Epithelial cell of proximal tubule (primary cell): ENCODE measurements at places on chromosomes 2 and 18. TPM values are rescaled to one million over a fixed set of nuclear protein-coding genes. Genes with fewer than 3 reads are reported as not detected.

The PTPRN gene
- total RNA-seq: 0.75 and 1.0 TPM in 2 replicates

The TIA1 gene
- total RNA-seq: 41.4 and 58.0 TPM in 2 replicates

The HOXD12 gene
- total RNA-seq: not detected in 2 replicates

The CERKL gene
- 0.14 and 0.40 TPM in 2 replicates for total RNA-seq

The MAP2 gene
- 4.0 and 12.2 TPM in 2 replicates for total RNA-seq

The TMEFF2 gene
- total RNA-seq: not detected in 2 replicates

The LRP1B gene
- total RNA-seq: 0.07 and 0.12 TPM in 2 replicates

The POTEJ gene
- not detected in 2 replicates for total RNA-seq

- no peak for DNase-seq
Observed at GRCh38 chr2:238120463-238121298, 17.8 kb upstream of the KLHL30 start.

- DNase-seq: no peak
Observed at GRCh38 chr2:117086943-117087250, 727.6 kb upstream of the DDX18 start.

DNA sequence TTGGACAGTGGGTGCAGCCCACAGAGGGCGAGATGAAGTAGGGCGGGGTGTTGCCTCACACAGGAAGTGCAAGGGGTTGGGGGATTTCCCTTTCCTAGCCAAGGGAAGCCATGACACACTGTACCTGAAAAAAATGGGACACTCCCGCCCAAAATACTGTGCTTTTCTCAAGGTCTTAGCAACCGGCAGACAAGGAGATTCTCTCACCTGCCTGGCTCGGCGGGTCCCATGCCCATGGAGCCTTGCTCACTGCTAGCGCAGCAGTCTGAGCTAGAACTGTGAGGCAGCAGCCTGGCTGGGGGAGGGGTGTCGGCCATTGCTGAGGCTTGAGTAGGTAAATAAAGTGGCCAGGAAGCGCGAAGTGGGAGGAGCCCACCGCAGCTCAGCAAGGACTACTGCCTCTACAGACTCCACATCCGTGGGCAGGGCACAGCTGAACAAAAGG is 244.7 kb downstream of the NBAS start:
- DNase-seq: no peak

DNA sequence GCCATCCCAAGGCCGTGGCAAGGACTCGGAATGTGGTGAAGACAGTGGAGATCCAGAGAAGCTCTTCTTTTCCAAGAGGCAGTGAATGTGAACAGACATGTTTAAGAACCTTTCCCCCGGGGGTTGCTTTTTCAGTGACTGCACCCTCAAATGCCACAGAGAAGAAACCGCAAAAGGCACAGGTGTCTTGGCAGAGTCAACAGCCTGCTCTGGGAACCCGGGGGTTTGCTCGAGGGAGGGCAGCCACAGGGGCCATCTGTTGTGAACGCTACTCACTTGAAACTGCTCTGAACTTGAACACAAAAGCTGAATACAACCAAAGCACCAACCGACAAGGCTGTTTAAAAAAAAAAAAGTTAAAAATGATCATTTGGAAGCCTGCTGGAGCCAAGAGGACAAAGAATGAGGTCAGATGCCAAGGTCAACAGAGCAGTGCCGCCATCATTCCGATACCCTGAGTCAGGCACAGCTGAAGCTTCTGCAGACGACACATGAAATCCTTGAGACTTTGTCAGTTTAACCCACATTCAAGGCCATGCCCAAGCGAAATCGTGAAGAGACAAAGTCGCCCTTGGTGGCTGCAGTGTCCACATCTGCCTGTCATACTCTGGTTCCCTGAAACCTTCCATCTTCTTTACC is 47.4 kb downstream of the PSMG2 start:
- DNase-seq: no peak

- DNase-seq: no peak
Observed at GRCh38 chr2:62300925-62301324, 105.0 kb downstream of the B3GNT2 start.

DNA sequence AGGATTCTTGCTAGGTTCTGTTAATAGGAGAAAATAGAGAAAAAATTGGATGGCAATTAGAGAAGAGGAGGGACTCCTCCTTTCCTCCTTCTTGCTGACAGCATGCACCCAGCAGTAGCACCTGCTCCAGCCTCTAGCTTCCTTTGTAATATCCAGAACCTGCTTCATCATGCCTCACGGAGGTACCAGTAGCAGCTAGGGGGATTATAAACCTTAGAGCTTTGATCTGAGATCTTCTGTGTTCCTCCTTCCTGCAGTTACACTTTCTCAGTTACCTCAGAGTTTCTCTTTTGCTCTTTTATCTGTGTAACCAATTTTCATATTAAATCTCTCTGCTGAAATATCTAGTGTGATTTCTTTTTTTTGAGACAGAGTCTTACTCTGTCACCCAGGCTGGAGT is 16.6 kb downstream of the DPP4 start:
- DNase-seq: no peak

GRCh38 chr18:26386002-26386401 is 159.8 kb downstream of the TAF4B start:
- DNase-seq: peak; percentile 20

GRCh38 chr2:28683100-28683706 is 68.4 kb upstream of the PPP1CB start:
- DNase-seq: no peak

DNA sequence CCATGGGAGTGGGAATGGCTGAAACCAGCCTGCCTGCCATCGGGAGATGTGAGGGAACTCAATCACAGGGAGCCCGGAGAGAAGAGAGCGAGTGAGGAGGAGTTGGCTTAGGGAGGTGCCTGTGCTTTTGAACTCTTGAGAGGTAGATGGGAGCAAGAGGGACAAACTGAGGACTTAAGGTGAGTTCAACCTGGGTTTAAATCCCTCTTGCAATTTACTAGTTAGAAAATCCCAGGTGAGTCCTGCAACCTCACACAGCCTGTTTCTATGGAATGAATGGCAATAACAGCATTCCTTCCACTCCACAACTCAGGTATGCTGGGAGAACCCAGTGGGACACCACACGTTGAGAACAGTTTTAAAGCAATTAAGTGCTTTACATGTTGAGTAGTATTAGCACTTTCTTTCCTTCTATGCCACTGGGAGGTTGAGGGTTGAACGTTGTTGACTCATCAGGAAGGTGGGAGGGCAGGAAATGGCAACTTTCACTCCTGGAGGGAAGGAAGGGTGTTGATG is 57.3 kb downstream of the VIT start:
- no peak for DNase-seq

- DNase-seq: no peak
Observed at GRCh38 chr2:12321886-12322285, 394.9 kb upstream of the TRIB2 start.

GRCh38 chr2:111972955-111973565 is 74.7 kb downstream of the MERTK start:
- DNase-seq: peak; percentile 15

DNA sequence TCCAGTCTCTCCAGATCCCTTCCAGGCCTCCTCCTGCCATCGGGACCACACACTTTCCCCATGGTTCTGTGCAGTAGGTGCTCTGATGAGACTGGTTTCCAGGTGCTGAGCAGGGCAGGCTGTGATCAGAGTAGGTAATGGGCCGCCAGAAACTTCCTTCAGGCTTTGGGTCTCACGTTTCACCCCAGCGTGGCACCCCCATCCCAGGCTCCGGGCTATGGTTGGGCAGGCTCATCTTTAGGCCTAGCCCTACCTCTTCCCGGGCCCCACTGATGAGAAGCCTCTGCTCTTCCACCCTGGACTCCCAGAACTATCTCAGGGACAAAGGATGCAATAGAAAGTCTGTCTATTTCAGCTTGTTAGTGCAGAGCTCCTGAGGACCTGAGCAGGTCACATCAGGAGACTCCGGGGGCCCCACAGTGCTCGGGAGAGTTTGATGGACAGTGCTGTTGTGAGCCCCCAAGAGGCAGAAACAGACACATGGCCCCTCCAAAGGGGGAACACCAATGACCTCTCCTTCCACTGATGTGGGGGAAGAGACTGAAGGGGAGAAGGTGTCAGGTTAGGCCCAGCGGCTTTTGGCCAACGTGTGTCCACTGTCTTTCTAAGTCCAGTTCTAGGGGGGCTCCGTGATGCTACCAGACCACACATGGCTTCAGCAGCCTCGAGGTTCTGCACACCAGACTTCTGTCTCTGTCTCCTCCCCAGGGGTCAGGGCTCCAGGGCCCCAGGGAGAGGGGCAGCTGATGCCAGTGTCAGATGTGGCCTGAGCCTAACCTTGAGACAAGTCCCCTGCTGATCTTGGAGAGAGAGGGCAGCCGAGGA is 5.8 kb upstream of the PROM2 start:
- no peak for DNase-seq

GRCh38 chr2:60759654-60760053 is 3.6 kb downstream of the PAPOLG start:
- DNase-seq: no peak

DNA sequence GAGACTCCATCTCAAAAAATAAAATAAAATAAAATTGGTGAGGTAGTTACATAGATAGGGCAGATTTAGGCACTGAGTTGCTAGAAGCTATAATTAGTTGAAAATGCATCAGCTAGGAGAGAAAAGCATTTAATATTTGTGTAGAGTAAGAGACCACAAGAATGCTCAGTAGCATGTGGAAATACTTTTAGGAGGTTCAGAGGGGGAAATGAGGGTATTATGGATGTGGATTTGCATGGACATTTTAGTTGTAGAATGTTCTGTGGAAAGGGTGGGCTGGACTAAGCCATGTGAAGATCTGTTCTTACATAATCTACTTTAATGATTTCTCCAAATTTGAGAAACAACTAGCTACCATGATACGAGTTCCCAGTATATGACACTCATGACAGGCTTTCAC is 95.5 kb downstream of the ATP9B start:
- no peak for DNase-seq

- peak; percentile 18 for DNase-seq
Observed at GRCh38 chr2:145277922-145278321, 758.0 kb upstream of the ZEB2 start.

- no peak for DNase-seq
Observed at GRCh38 chr2:98749066-98749450, 18.1 kb upstream of the MGAT4A start.

GRCh38 chr18:22238036-22238435 is 68.6 kb downstream of the GATA6 start:
- no peak for DNase-seq

DNA sequence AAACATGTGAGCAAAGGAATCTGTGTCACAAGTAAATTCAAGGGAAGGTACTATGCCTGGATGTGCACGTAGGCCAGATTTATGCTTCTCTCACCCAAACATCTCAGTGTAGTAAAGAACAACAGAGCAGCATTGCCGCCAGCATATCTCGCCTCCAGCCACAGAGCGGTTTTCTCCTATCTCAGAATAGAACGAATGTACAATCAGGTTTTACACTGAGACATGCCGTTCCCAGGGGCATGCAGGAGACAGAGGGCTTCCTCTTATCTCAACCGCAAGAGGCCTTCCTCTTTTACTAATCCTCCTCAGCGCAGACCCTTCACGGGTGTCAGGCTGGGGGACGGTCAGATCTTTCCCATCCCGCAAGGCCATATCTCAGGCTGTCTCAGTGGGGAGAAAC is 175.3 kb downstream of the RPIA start:
- no peak for DNase-seq

- DNase-seq: no peak
Observed at GRCh38 chr18:76503649-76504386, 8.8 kb upstream of the ZNF516 start.

DNA sequence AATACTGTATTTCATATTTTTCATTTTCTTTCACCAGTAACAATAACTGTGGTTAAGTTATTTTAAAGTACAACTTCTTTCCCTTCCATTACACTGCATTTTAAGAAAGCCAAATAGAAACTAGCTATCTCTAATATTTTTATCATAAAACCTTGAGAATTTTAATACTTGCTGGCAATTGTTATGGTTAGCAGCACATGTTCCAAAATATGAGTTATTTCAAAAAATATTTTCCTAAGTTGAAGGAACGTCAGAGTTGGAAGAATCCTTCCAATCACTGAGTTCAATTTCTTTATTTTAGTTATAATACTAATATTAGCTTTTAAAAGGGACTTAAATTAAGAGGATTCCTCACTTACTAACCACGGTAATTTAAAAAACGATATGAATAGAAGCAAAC is 68.4 kb downstream of the SCN9A start:
- no peak for DNase-seq

DNA sequence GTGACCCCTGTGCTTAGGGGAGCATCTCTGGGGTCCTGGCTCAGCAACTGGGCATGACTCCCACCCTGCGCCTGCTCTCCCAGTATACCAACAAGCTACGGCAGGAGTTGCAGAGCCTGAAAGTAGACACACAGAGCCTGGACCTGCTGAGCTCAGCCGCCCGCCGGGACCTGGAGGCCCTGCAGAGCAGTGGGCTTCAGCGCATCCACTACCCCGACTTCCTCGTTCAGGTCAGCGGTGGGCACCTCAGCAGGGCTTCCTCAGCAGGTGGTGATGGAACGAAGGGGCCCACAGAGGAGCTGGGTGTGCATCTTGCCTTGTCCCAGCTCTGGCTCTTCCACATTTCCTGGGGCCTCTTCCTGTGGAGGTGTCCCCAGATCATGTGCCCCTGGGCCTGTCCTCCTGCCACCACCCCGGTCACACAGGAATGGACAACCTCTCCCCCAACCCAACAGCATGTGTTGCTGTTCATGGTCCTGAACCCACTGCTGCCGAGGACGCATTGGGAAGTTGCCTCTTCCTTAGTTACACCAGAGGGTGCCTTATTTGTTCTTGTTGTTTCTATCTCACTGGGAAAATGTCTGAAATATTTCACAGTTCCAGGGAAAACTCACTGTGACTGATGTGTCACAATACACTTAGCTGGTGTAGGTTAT is 10.8 kb downstream of the PROM2 start:
- no peak for DNase-seq

DNA sequence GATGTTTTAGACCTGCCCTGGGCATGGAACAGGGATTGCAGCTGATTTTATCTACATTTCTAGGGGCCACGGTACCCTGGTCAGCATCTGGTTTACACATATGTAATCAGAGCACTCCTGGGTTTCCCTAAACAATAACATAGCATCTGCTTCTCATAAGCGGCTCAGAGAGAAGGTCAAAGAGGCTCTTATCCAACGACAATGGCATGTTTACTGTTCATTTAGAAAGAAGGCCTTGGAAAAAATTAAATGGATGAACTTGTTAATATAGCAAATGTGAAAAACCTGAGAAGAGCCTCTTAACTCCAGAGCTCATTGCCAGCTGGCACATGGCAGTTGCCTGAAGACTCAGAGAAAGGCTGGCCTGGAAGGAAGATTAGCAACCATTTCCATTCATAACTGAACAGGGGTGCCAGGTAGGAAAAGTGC is 202.8 kb upstream of the THUMPD2 start:
- no peak for DNase-seq

GRCh38 chr2:158464426-158465281 is 7.9 kb downstream of the PKP4 start:
- no peak for DNase-seq

- DNase-seq: no peak
Observed at GRCh38 chr2:108418416-108418815, 30.6 kb upstream of the GCC2 start.

GRCh38 chr2:215293879-215294278 is 18.0 kb upstream of the ATIC start:
- no peak for DNase-seq

DNA sequence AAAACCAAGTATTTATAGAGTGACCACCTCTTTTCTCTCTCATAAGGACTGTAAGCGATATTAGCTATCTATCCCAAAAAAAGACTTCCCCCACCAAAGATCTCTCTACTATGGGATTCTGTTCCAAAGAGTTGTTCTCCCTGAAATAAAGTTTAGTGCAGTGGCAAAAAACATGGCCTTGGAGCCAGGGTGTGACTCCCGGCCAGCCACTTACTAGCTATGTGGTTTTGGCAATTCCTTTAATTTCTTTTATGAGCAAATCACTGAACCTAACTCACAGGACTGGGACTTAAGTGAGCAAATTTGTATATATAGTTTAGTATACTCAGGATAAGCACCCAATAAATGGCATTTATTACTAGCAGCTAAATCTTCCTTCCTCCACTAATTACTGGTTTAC is 42.6 kb downstream of the SESTD1 start:
- DNase-seq: no peak
